NCI-H187 (cell line): ENCODE measurements at places on chromosomes 1 and 21.

GRCh38 chr21:28758042-28758882 lies 234.4 kb downstream of the LTN1 start:
- no peak for DNase-seq

- no peak for DNase-seq
These were observed 183.8 kb downstream of the AJAP1 start for GRCh38 chr1:4838231-4838630.

DNA sequence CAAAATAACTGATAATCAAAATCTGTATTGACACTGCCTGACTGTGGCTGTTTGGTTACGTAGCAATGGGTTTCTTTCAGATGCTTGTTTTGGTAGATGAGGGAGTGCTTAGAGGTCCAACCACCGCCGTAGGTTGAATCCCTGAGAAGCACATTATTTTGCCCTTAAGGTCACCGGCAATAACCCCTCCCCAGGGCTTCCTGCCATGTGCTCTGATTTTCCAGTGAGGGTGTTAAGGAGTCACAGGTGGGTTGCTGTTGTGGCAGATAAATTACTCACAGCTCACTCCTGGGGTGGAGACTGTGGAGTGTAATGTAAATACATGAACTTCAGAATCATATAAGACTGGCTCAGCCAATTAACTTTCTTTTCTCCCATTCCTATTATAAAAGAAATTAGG lies 81.5 kb upstream of the ZP4 start:
- no peak for DNase-seq

- no peak for DNase-seq
These were observed 205.6 kb downstream of the HIVEP3 start for GRCh38 chr1:41713141-41713540.

DNA sequence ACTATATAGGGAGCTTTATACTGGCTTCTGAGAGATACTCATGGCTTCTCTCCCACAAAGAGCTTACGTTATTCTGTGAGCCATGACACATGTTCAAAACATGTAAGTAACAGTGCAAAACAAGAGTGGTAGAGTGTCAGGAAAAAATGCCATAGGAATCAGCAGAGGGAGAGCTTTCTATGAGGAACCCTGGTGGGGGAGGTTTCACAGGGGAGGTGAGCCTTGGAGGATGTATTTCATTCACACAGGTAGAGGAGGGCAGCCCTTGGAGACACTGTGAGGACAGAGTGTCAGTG lies 72.7 kb upstream of the LYST start:
- DNase-seq, result no peak

- no peak for DNase-seq
These were observed at the start of gene IL6R for GRCh38 chr1:154404984-154405746. IL6R (plus strand) TSS chr1:154405343; CDS start chr1:154405630, 287 bp downstream.

DNA sequence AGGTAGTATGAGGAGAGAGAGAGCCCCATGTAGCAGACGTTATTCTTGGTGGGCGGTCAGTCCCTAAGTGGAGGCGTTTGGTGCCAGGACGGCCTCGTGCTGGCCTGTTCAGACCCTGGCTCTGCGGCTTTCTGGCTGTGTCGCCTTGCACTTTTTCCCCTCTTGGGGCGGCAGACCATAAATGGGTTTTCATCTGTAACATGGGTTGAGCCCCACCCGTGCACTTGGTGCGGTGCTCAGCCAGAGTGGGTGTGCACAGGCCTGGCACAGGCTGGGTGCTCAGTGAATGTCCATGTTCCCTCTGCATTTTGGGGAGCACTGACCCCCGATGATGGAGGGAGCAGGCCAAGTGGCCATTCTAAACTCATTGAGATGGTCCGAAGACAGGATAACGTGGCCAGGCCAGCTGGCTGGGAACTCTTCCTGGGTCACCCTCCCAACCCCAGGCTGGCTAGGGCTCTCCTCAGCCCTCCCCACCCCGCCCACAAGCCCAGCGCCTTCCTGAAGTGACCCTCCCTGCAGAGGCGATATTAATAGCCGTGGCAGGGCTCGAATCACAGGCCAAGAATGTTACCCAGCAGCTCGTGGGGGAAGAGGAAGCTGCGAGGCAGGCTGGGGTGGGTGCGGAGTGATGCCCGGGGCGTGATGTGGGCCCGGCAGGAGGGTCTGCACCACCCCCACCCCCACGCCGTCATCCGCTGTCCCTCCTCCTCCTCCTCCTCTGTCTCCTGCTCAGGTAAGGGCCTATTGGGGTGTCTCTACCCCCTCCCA lies 78.5 kb downstream of the ARHGEF10L start:
- no peak for DNase-seq
